ENCODE measurements at places on chromosomes 13 and 19.

GRCh38 chr13:80599765-80600164, 258.8 kb upstream of the SPRY2 start:
- no peak for DNase-seq

- DNase-seq, result no peak
Measured at GRCh38 chr13:110640591-110641029, 25.3 kb downstream of the NAXD start.

- DNase-seq, result peak; percentile 19
Measured at GRCh38 chr19:50269653-50270052, 59.5 kb downstream of the KCNC3 start.

GRCh38 chr13:87855553-87855952, 184.4 kb downstream of the SLITRK5 start:
- no peak for DNase-seq

- no peak for DNase-seq
Measured at GRCh38 chr13:66563076-66563475, 667.1 kb downstream of the PCDH9 start.

- no peak for DNase-seq
Measured at GRCh38 chr13:35909837-35910540, 221.2 kb downstream of the DCLK1 start.

GRCh38 chr19:1591421-1592023, 1.1 kb downstream of the MBD3 start:
- no peak for DNase-seq

DNA sequence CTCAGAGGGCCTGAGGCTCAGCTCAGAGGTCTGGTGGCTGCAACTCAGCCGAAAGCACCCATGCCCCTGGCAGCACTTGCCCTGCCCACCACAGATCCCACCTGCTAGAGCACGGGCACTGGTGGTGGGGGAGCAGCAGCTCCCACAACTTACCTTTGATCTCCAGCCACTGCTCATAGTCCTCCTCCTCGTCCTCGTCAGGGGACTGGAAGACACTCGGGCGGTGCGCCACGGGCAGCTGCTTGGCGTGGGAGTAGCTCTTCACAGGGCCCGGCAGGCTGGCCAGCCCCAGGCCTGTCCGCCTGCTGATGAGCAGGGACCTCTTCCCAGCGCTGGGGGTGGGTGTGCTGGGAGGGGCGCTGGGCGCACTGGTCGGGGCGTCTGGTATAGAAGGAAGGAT, 14.6 kb downstream of the SUGP1 start:
- DNase-seq, result no peak

DNA sequence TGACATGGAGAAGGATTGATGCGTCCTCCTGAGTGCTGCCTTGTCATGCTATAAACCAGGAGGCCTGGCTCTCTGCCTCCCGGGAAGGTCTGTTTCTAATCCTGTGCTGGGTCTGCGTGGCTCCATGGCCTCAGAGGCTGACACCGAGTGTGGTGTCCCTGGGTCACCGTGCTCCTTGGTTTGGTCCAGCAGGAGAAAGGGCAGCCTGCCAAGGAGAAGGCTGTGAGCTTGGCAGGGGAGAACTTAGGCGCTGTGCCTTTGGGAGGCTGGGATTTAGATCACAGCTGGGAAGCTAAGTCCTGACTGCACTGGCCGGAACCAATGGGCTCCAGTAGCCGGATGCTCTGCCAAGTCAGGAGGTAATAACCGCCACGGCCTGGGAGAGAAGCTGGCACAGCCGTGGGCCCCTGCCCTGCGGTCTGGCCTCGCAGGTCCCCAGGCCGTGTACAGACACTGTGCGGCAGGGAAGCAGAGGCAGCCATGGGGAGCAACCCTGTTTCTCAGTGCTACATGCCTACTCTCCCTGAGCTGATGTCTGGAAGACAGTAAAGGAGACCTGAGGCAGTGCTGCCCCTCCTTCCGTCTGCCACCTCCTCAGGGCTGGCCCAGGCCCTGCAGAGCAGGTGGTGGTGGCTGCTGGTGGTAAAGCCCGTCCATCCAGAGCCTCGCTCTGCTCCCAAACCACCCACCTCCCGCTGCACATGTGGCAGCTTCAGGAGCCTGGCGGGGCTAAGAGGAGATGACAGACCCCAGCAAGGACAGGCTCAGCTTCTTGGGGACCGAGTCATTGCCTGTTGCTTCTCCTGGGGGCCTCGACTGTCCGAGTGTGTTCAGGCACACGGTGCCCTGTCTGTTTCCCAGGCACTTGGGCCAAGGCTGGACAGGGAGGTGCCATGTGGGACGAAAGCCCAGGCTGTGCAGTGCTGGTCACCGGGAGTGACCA, 44.9 kb downstream of the C13orf46 start:
- DNase-seq, result no peak

- no peak for DNase-seq
Measured at GRCh38 chr19:51599084-51599483, 28.0 kb downstream of the ZNF175 start.

DNA sequence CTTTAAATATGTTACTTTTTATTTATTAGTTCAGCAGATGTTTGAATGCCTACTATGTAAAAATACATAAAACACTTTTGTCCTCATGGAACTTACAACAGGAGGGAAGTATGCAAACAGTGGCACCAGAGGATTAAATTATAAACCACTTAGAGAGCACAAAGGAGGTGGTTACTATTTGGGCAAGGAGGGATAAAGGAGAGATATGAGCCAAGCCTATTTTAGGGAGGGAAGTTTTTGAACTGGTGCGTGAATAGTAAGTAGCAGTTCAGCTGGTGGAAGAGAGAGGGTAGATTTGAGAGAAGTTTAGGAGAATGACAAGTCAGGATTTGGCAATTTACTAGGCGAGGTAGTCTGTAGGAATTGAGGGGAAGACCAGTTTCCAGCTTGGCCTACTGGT, 8.6 kb downstream of the AKAP11 start:
- no peak for DNase-seq

DNA sequence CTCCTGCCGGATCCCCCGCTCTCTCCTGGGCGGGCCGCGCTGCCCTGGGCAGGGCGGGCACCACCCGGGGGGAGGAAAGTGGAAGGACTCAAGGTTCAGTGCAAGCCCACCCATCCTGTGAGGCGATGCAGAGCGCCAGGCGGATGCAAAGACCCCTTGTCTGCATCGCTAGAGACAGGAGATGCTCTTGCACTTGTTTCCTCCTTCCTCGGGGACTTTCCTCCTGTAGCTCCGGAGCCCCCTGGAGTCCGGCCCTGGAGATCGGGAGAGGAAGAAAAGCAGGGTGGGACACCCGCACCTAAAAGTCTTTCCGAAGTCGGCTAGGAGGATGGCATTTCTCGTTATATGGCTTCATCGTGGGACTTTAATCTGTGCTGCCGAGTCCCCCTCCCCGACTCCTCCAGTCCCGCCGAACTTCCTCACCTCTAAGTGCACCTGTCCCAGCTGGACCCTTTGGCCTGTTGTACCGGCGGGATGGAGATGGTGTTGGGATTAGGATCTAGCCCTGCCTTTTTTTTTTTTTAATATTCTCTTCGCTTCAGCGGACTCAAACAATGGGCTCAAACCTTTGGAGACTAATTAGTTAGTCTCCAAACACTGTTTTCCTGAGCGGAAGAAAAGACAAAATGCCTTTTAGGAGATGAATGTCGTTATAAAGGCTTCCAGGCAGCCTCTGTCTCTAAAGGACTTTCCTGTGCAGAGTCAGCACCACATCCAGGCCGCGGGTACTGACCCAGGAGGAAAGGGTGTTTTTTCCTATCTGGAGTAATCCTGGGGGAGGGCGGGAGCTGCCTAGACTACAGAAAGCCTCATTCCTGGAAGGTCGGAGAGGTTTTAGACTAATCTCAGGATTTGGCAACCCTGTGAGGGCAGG, 725 bp downstream of the FAM124A start:
- peak; percentile 23 for DNase-seq

DNA sequence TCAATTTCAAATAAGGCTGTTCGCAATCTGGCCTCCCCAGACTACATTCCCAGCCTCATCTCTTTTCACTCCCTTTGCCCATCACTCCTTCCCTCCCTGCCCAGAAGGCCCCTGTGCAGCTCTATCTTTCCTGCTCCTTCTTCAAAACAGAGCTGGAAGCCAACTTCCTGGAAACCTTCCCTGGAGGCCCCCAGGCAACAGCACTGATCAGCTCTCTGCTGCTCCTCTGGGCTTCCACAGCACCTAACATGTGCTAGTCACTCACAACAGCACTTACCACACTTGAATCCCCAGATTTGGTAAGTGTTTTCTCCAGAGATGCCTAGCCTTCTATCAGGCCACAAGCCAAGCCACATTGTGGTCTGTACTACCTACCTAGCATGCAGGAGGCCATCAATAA, 9.5 kb downstream of the SMAD9 start:
- DNase-seq, result no peak

GRCh38 chr19:18306888-18307260, 16.0 kb downstream of the LSM4 start:
- no peak for DNase-seq

- DNase-seq, result no peak
Measured at GRCh38 chr13:48299591-48299990, 4.0 kb upstream of the RB1 start.

GRCh38 chr13:113609616-113610015, 25.1 kb downstream of the TFDP1 start:
- no peak for DNase-seq

GRCh38 chr13:32267836-32268439, 47.2 kb downstream of the ZAR1L start:
- DNase-seq, result peak; percentile 56

DNA sequence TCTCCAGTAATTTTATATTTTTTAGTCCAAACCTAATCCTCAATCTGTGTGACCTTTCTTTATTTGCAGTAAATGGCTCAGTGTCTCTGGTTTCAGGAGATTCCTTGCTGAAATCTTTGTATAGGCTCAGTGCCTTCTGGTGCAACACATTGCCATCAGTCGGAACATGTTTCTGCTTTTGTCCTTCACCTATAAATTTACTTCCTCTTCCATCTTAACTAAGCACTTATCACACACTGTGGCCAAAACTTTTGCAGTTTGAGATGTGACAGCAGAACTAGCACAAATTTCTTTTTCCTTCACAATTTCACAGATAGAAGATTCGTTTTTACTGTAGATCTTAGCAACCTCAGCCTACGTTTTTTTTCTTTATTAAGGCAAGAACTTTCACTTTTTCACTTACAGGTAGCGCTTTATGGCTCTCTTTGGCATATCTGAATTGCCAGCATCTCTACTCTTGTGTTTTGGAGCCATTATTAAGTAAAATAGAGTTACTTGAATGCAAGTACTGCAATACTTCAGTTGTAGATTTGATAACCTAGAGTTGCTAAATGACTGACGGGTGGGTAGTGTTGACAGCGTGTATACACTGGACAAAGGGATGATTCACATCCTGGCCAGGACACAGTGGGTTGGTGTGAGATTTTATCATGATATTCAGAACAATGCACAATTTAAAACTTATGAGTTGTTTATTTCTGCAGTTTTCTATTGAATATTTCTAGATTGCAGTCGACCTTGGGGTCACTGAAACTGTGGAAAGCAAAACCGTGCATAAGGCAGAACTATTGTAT, 44.3 kb downstream of the NDFIP2 start:
- DNase-seq, result peak; percentile 79

DNA sequence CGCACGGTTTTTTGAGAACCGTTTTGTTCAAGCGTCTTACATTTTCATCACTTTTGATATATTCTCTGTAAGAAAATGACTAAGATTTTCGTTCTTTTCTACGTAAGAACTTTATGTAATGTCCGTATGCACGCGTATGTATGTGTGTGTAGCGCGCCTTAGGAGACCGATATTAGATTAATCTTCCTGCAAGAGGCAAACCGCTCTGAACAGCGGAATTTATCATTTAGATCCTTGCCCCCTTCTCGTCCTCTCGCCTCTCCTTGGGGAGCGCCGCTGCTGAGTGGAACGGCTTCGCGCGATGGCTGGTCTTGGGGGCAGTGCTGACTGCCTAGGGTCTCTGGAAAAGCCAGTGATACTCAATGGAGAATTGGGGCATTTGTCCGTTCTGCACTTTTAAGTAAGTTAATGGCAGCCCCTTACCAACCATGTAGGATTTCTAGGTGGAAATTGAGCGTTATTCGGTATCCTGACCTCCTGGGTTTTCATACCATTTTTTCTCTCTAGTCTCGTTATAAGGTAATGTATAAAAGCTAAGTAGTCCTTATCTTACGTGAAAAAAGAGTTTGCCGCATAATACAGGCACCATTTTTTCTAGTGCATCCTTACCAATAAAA, 4.7 kb downstream of the MAB21L1 start:
- peak; percentile 27 for DNase-seq

DNA sequence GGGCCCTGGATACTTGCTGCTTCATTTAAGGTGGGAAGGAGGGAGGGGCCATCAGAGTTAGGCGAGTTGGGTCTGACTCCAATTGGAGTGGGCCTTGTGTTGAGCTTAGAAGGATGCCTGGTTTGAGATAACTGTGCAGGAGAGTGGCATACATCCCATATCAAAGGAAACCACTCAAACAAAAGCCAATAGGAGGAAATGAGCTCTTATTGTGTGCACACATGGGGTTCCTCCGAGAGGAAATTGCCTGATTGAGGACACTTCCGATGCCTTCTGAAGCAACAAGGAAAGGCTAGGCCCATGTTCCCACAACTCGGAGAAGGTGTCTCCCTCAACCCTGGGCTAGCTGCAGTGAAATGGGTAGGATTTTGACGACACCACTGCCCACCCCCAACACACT, 19.6 kb downstream of the MBNL2 start:
- DNase-seq, result peak; percentile 42

DNA sequence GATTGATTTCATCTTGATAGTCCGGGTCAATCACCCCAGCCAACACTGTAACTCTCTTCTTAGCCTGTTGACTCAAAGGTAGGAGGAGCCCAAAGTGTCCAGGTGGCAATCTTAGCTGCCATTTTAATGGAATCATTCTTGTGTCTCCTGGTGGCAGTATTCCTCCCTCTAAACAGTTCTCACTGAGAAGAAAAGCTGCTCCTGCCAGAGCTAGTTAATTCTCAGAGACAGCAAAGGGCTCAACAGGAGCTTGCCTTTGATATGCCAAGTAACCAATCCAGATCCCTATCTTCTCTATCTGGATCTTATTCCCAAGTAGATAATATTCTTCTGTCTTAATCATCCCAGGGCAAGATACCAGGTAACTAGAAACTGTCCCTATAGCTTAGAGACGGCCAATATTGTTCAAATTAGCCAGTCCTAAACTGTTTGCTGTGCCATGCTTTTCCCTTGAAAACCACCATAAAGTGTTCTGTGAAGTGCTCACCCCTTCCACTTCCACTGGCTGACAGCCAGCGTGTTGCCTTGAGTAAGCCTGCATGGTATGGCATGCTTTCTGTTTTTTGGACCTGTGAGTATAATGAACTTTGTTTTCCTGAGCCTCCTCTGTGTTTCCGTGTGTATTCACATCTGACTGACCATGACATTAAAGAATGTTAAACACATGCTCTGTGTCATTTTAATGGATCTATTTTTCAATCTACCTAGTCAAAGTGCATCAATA, 463.7 kb upstream of the SLITRK5 start:
- no peak for DNase-seq

Measured in hematopoietic multipotent progenitor cell treated with erythropoietin and hydrocortisone succinate and interleukin-3 and kit ligand, for 4 days (in vitro differentiated cells).